ENCODE measurements at places on chromosomes 4 and X.
A peak's percentile ranks its signal among the peaks of the same experiment; 100 is the strongest.

DNA sequence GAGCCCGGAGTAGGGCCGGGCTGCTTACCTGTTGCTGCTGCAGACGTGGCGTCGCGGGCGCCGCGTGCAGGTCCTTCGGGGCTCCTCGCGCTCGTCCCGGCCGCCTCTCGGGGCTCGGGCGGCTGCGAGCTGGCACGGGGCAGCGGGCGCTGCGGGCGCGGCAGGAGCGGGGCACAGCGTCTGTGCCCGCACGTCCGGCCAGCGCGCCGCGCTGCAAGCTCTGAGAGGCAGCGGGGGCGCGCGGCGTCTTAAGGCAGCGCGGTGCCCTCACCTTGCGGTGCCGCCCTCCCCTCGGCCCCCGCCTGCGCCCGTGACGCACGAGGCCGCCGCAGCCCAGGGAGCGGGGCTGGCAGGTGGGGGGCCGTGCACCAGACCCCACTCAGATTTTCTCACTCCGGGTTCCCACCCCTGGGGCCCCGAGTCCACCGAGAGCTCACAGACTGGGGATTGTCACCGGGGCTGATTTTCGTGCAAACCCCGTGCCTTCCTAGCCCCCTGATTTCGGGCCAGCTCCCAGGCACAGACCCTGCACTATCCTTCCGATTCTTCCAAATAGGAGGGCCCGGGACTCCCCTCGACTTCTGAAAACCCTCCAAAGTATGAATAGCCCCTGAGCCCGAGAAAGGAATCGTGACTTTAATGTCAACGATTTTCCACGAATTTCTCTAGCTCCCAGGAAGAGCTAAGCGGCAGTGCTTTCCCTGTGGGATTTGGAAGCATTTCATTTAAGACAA lies at the start of gene GPR101:
Gene GPR101 (minus strand): TSS at position 222 of the 734 bp plus-strand sequence. CDS start 2,321 bp downstream, outside the sequence.
- peak; percentile 47 for DNase-seq

DNA sequence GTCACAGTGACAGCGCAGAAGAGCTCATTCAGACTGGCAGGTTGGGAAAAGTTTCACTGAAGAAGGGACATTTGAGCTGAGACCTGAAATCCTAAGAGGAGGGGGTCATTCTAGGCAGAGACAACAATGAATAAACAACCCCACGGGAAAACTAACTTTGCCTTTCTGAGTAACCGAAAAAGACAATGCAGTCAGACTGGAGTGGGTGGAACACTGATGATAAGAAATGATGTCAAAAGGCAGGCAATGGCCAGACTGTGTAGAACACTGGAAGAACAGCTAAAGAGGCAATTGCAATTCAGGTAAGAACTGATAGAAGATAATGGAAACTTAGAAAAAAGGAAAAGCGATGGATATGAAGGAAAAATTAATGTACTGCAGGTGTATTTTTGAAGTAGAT lies 73.8 kb downstream of the CHIC2 start:
- DNase-seq = no peak

GRCh38 chrX:22134681-22135080 lies 102.6 kb downstream of the PHEX start:
- peak; percentile 75 for DNase-seq

DNA sequence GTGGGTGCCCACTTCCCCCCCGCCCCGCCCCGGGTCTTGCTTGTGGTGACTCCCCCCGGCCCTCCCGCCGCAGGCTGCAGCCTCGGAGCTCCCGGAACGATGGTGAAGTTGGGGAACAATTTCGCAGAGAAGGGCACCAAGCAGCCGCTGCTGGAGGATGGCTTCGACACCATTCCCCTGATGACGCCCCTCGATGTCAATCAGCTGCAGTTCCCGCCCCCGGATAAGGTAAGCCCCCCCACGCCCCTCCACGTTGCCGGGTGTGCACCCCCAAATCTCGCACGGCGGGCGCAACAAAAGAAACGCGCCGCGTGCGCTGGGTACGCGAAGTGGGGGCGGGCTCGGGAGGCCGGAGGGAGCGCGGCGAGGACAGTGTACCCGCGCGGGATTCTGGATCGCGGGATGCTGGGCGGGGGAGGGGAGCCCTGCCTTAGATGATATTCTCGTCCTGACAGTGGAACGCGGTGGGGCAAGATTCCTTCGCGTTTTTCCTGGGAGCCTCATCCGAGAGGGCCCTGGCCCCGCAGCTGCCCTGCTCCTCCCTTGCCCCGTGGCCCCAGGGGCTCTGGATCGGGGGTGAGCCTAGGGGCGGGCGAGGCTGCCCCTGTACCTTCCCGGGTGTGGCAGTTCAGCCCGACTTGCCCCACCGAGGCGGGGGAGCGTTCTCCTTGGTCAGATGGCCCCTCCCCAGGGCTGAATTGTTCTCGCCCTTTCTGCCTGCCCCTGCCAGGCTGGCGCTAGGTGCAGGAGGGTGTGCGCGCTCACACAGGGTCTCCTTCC lies 819 bp downstream of the NSG1 start:
- DNase-seq = peak; percentile 33

DNA sequence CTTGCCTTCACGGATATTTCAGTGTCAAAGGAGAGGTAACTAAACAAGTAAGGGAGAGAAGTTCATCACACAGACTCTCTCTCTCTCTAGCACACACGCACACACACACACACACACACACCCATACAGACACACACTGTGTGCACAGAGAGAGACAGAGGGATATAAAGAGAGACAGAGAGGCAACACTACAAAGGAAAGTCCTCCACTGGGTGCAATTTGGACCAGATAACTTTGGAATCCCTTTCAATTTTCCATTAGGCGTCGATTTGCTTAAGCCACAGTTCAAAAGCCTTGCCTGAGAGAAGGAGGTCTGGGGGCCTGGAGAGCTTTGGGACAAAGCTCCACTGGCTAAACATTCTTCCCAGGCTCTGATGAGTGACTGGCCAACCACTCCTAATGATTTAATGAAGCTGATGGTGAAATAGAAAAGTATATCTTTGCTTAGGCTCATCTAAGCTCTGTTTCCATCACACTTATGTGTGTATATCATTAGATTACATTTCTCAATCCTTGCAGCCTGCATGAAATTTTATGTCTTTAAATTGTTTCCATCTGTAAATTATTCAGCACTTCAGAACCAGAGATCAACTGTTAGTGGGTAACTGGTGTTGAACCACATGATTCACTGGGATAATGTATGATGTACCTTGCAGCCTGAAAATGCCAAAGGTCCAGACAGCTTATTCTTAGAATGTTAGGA lies 180.8 kb downstream of the MAGEB17 start:
- no peak for DNase-seq

- DNase-seq = no peak
Measured at GRCh38 chrX:119228512-119229252, 7.4 kb upstream of the PGRMC1 start.

DNA sequence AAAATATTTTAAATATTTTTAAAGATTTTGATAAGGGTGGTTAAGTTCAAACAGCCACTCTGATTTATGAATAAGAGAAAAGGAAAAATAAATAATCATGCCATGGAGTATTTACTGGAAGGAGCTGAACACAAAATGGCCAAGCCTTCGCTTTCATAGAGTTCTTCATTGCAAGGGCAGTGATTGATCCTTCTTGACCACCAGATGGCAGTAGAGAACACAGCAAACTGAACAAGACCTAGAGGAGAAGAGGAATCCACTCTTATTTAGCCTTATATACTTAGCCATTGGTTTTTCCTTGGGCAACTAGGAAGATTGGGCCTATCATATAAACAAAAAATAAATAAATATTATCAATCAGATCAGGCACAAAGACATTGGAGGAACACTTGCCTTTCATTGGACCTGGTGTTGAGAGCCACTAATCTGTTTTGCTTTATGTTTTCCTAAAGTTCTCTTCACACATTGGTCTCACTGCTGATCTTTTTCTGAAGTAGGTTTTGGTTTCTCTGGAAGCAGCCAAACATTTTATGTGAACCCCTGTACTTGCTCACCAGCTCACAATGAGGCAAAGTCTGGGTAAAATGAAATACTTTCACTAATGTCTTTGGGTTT lies 58.1 kb upstream of the PARM1 start:
- peak; percentile 85 for DNase-seq
